ENCODE measurements at places on chromosomes 6 and 20. TPM values are rescaled to one million over a fixed set of nuclear protein-coding genes. Genes with fewer than 3 reads are reported as not detected.

Gene HS3ST5
- not detected for total RNA-seq

DNA sequence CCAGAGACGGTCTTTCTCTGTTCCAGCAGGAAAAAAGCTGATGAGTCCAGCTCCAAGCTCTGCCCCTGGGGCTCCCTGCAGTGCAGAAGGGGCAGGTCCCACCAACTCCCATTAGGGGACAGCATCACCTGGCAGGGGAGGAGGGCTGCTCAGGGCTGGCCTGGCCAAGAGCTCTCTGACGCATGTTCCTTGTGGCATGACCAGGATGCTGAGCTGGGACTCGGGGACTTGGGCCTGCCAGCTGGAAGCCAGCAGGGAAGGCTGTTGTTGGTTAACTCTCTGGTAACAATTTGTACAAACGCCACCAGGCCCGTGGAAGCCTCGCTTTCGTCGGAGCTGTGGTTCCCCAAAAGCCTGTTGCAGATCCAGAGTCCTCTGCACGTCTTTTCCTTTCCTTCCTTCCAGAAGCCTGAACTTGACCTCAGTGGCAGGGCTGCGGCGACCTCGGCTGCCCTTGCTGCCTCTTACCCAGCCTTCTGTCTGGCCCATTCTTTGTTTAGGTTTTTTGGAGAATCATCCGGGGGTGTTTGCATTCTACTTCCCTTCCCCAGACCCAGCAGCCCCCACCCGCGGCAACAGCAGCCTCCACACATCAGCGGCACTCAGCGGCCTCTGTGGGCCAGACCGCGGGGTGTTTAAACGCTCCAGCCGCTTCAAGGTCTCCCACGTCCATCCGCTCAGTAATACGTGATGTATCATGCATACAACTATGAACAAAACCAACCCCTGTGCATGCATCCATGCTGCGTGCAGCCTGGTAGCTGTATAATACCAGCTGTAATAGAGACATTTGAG lies 63.3 kb downstream of the GNAS-AS1 start:
- DNase-seq, result no peak
- no peaks in the 10 kb centered on the region for H3K36me3 ChIP-seq
- no peaks in the 10 kb centered on the region for H3K4me1 ChIP-seq
- H3K4me3 ChIP-seq, result no peak overlapping the region

GRCh38 chr6:14726816-14727493 lies 518.9 kb upstream of the JARID2 start:
- no peak overlapping the region for H3K27ac ChIP-seq
- no peak for DNase-seq
- peaks cover 26% of the 10 kb centered on the region for H3K4me1 ChIP-seq
- H3K27me3 ChIP-seq, result no peaks in the 10 kb centered on the region
- H3K36me3 ChIP-seq, result no peaks in the 10 kb centered on the region

Gene C4B
- 12.7 TPM for total RNA-seq

Gene GPLD1
- total RNA-seq, result 0.16 TPM

Gene ZC3H12D
- not detected for total RNA-seq

Gene OR2H2
- total RNA-seq, result not detected

DNA sequence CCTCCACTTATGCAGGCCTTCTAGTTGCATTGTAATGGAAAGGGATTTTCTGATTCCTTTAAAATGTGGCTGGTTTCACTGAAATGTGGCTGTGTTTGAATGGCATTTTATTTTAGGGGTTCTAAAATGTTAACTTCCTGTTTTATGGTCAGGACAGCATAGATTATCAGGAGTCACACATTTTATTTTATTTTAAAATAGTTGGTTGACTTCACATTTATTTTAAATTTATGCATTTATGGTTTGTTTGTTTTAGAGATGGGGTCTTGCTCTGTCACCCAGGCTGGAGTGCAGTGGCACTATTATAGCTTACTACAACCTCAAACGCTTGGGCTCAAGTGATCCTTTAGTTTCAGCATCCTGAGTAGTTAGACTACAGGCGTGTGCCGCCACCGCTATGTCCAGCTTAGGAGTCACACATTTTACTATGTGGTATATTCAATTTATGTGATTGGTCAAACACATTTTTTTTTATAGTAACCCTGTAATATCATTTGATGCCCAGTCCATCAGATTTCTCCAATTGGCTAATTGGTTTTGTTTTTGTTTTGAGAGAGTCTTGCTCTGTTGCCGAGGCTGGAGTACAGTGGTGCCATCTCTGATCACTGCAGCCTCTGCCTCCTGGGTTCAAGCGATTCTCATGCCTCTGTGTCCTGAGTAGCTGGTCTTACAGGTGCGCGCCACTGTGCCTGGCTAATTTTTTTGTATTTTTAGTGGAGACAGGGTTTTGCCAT lies 2.3 kb downstream of the DTD1 start:
- peaks cover 16% of the 10 kb centered on the region for H3K36me3 ChIP-seq
- H3K27ac ChIP-seq, result peak overlapping the region; percentile 51
- DNase-seq, result no peak
- H3K4me3 ChIP-seq, result peak overlapping the region; percentile 89
- no peaks in the 10 kb centered on the region for H3K27me3 ChIP-seq
- H3K4me1 ChIP-seq, result peaks cover 12% of the 10 kb centered on the region

- peaks cover 25% of the 10 kb centered on the region for H3K4me1 ChIP-seq
- no peak overlapping the region for H3K4me3 ChIP-seq
- DNase-seq, result no peak
- no peaks in the 10 kb centered on the region for H3K27me3 ChIP-seq
- no peaks in the 10 kb centered on the region for H3K36me3 ChIP-seq
- H3K27ac ChIP-seq, result no peak overlapping the region
These were observed 105.0 kb downstream of the IBTK start for GRCh38 chr6:82142524-82142923.

Gene FAM83B
- total RNA-seq, result 25.4 TPM

Gene THEMIS
- total RNA-seq, result not detected

DNA sequence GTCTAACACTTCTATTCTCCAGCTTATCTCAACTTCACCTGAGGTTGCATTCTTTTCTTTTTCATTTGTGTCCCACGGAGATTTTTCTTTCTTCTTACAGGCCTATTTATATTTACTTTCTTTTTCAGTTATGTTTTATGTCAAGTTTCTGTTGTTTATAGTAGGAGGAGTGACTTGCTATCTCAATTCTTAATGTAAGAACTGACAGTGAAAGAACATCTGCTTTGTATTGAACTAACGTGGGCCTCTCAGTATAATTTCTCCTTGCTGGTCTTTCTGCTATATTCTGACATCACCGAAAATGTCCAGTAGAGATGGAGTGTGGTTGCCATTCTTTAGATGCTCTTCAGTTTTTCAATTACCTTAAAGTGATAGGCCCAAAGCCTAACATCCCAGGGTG lies 521.7 kb downstream of the EPM2A start:
- no peak overlapping the region for H3K27ac ChIP-seq
- H3K36me3 ChIP-seq, result no peaks in the 10 kb centered on the region
- DNase-seq, result no peak
- H3K27me3 ChIP-seq, result no peaks in the 10 kb centered on the region

DNA sequence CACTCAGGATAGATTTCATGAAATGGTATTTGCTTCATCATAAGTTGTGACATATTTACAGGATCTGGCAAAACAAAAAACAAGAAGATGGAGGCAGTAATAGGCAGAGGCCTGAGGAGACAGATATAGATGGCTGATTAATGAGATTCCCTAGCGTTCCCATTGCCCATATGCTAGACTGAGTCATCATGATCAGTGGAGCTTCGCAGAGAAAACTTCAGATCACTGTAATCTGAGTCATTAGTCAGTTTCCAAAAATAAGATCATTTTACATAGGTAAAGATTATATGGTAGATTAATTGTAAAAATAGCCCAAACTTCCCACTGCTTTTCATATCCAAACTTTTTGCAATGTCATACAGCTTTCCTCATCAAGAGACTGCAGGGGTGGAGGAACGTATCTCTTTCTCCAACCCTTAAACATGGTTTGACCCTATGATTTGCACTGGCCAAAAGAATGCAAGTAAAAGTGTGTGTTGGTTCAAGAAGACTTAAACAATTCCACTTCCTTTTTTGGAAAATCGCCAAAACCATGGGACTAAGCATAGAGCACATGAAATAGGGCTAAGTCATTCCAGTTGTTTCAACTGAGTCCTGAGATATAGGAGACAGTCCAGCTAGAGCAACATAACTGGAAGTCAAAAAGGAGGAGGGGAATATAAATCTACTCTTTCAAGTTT lies 626.0 kb downstream of the RNF144B start:
- H3K4me3 ChIP-seq, result no peak overlapping the region
- no peaks in the 10 kb centered on the region for H3K36me3 ChIP-seq
- no peak overlapping the region for H3K27ac ChIP-seq
- no peaks in the 10 kb centered on the region for H3K4me1 ChIP-seq
